ENCODE measurements at places on chromosomes 3 and 15. TPM values are rescaled to one million over a fixed set of nuclear protein-coding genes. Genes with fewer than 3 reads are reported as not detected.

DNA sequence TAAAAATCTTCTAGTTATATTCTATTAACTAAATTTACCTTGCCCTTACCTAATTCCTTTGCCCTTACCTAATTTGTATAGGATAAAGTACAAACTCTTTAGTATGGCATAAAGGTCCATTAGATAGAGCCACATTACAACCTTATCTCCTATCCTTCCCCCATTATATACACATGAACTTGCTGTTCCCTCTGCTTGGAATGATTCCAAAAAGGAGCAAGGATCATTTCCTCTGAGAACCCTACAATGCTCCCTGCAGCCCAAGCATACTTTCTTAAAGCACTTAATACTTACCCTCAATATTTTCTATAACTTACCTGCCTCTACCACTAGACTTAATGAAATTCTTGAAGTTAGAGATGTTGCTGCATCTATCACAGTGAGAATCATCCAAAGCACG lies 118.9 kb upstream of the CCDC54 start:
- H3K4me1 ChIP-seq, result peaks cover 5% of the 10 kb centered on the region
- no peak overlapping the region for H3K27ac ChIP-seq
- no peak overlapping the region for H3K4me3 ChIP-seq

Gene TAGLN3
- not detected for total RNA-seq

Gene THAP10
- total RNA-seq, result 4.0 TPM

DNA sequence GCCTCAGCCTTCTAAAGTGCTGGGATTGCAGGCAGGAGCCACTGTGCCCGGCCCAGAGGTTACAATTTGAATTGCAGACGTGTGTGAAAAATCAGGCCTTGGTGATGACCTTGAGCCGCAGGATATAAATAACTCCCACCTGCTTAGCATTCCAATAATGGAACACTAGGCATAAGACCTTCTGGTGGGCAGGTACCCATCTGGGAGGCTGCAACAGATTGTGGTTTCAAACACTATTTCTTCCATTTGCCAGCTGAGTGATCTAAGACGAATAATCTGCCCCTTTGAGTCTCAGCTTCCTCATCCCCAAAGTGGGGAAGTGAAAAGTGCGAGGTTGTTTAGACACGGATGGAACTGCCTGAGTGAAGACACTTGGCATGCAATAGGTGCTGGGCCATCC lies 47.7 kb upstream of the HERC1 start:
- H3K27ac ChIP-seq, result no peak overlapping the region
- DNase-seq, result no peak
- no peak overlapping the region for H3K4me3 ChIP-seq
- no peaks in the 10 kb centered on the region for H3K4me1 ChIP-seq
- no peaks in the 10 kb centered on the region for H3K27me3 ChIP-seq

Gene NEK11
- 6.9 TPM for total RNA-seq

GRCh38 chr3:62361824-62362223 lies 11.5 kb downstream of the FEZF2 start:
- H3K27ac ChIP-seq, result no peak overlapping the region
- H3K4me3 ChIP-seq, result no peak overlapping the region
- H3K36me3 ChIP-seq, result no peaks in the 10 kb centered on the region
- DNase-seq, result no peak
- no peaks in the 10 kb centered on the region for H3K4me1 ChIP-seq

GRCh38 chr3:172195407-172195754 lies 156.0 kb downstream of the FNDC3B start:
- H3K27ac ChIP-seq, result no peak overlapping the region
- no peak for DNase-seq
- no peaks in the 10 kb centered on the region for H3K27me3 ChIP-seq
- peaks cover 14% of the 10 kb centered on the region for H3K4me1 ChIP-seq
- peaks cover 11% of the 10 kb centered on the region for H3K36me3 ChIP-seq

Gene ZNF35
- 9.9 TPM for total RNA-seq

Gene COPS2
- total RNA-seq, result 123 TPM

Gene DUOXA2
- not detected for total RNA-seq

DNA sequence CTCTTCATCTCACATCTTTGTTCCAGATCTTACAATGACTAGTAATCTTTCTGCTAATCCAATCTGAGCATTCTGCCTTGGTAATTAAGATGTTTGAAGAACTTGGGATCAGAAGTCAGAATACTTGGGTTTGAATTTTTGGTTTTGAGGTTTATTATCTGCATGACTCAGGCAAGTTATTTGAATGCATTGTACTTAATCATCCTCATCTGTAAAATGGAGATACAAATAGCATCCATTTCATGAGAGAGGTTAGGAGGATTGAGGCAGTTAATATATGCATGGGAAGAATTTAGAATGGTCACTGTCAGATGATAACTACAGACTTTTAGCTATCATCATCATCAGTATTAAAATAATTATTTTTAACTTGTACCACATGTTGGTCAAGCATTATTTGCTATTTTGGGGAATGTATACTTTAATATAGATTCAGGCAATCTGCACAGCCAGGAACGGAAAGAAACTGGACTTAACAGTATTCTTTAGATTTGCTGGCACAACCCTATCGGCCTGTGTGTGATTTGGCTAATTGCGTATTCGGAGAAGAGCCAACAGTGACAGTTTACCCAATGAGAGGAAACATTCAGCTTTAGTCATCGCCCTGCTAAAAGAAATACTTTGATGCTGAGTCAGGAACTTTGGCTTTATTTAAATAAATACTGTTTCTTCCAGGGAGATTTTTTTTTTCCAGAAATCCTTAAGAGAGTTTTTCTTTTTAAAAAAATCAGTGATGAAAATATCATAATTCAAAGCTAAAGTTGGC lies 600.0 kb downstream of the ROBO1 start:
- H3K4me1 ChIP-seq, result peaks cover 10% of the 10 kb centered on the region
- DNase-seq, result peak; percentile 80
- H3K4me3 ChIP-seq, result no peak overlapping the region
- no peaks in the 10 kb centered on the region for H3K36me3 ChIP-seq
- H3K27ac ChIP-seq, result no peak overlapping the region

- peak overlapping the region; percentile 3 for H3K27ac ChIP-seq
- peaks cover 11% of the 10 kb centered on the region for H3K4me1 ChIP-seq
- H3K27me3 ChIP-seq, result no peaks in the 10 kb centered on the region
- DNase-seq, result no peak
- no peak overlapping the region for H3K4me3 ChIP-seq
These were observed 322.1 kb downstream of the CHST2 start for GRCh38 chr3:143441516-143442171.

- no peaks in the 10 kb centered on the region for H3K36me3 ChIP-seq
- peaks cover 16% of the 10 kb centered on the region for H3K27me3 ChIP-seq
- peak within 1 kb of the TSS; percentile 72 for H3K4me3 ChIP-seq
- no peak within 1 kb of the TSS for H3K27ac ChIP-seq
- peaks cover 8% of the 10 kb centered on the region for H3K4me1 ChIP-seq
These were observed at the start of gene PODXL2 for GRCh38 chr3:127628788-127629466. Gene PODXL2 (plus strand): TSS chr3:127629185. CDS start chr3:127629220, 35 bp downstream.

Gene RASGRP1
- not detected for total RNA-seq

DNA sequence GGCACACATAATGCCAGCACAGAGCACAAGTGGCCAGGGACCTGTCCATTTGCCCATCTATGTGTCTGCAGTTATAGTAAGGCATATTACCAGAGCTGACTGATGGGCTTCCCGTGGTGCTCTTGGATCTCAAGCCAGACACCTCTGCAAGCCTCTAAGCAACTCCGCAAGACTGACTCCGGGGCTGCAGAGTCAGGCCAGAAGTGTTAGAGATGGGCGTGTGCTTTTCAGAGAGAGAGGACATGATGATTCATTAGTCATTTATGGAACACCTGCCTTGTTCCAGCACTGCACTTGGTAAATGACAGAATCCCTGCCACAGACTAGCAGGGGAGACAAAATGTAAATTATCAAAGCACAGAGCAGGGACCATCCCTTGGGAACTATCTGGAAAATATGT lies 559.0 kb downstream of the PDCD6IP start:
- H3K27ac ChIP-seq, result no peak overlapping the region
- peak; percentile 11 for DNase-seq
- peaks cover 21% of the 10 kb centered on the region for H3K27me3 ChIP-seq

Gene FRMD5
- total RNA-seq, result 0.98 TPM

DNA sequence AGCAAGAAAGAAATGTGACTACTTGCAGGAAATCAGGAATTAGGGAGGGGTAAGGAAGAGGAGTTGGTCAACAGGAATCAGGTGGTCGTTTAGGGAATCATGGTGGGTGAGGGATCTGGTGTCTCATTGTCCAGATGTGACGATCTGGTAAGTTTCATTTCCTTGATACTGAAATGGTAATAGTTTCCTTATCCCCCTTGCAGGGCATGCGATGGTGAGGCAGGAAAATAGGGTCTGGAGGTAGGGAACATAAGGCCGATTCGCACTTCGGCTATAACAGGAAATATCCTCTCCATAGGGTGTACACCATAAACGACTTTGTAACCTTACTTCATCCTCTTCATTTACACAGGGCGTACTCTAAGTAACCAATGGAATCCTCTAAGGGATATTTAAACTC lies 574 bp upstream of the LRRC34 start:
- peaks cover 6% of the 10 kb centered on the region for H3K4me1 ChIP-seq
- no peak for DNase-seq
- H3K4me3 ChIP-seq, result peak overlapping the region; percentile 43
- H3K36me3 ChIP-seq, result no peaks in the 10 kb centered on the region
- no peak overlapping the region for H3K27ac ChIP-seq
- no peaks in the 10 kb centered on the region for H3K27me3 ChIP-seq

Gene CLDN18
- total RNA-seq, result not detected

Gene SPATA12
- total RNA-seq, result 0.12 TPM

Gene ZKSCAN7
- not detected for total RNA-seq

- DNase-seq, result no peak
- H3K4me3 ChIP-seq, result no peak overlapping the region
- H3K27ac ChIP-seq, result no peak overlapping the region
- H3K36me3 ChIP-seq, result no peaks in the 10 kb centered on the region
- no peaks in the 10 kb centered on the region for H3K27me3 ChIP-seq
These were observed 1109.6 kb upstream of the CADM2 start for GRCh38 chr3:83849106-83849730.

GRCh38 chr15:76327191-76328105 lies 9.1 kb upstream of the ISL2 start:
- no peaks in the 10 kb centered on the region for H3K27me3 ChIP-seq
- H3K36me3 ChIP-seq, result no peaks in the 10 kb centered on the region
- H3K4me3 ChIP-seq, result no peak overlapping the region
- H3K27ac ChIP-seq, result no peak overlapping the region
- DNase-seq, result no peak
- no peaks in the 10 kb centered on the region for H3K4me1 ChIP-seq

Gene GABRB3
- total RNA-seq, result not detected

DNA sequence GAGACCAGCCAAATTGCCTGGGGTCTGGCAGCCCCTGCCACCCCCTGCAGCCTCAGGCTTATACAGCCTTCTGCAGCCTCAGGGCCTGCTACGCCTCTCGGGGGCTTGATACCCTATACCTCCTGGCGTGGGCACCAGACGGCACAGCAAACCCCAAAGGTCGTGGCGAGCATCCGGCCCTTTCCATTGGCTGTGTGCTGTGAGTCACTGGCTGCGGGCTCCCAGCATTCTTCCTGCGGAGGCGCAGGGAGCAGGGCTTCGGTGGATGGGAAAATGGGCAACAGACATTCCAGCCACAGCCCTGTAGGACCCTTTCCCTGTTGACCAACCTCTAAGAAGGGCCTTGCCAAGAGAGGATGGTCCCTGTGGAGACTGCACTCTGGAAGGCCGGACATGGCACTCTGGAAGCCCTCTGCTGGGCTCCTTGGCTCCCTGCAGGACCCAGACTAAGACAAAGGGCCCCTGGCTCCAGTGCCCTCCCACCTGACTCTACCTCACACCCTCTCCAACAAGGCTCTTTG lies 59.6 kb downstream of the ITGA11 start:
- H3K4me3 ChIP-seq, result no peak overlapping the region
- no peaks in the 10 kb centered on the region for H3K4me1 ChIP-seq
- DNase-seq, result peak; percentile 55
- H3K36me3 ChIP-seq, result no peaks in the 10 kb centered on the region
- H3K27ac ChIP-seq, result no peak overlapping the region

- peaks cover 45% of the 10 kb centered on the region for H3K36me3 ChIP-seq
- peaks cover 24% of the 10 kb centered on the region for H3K4me1 ChIP-seq
- peak overlapping the region; percentile 87 for H3K27ac ChIP-seq
- peak; percentile 76 for DNase-seq
- no peak overlapping the region for H3K4me3 ChIP-seq
These were observed 53.5 kb downstream of the MSL2 start for GRCh38 chr3:136142592-136142991.

DNA sequence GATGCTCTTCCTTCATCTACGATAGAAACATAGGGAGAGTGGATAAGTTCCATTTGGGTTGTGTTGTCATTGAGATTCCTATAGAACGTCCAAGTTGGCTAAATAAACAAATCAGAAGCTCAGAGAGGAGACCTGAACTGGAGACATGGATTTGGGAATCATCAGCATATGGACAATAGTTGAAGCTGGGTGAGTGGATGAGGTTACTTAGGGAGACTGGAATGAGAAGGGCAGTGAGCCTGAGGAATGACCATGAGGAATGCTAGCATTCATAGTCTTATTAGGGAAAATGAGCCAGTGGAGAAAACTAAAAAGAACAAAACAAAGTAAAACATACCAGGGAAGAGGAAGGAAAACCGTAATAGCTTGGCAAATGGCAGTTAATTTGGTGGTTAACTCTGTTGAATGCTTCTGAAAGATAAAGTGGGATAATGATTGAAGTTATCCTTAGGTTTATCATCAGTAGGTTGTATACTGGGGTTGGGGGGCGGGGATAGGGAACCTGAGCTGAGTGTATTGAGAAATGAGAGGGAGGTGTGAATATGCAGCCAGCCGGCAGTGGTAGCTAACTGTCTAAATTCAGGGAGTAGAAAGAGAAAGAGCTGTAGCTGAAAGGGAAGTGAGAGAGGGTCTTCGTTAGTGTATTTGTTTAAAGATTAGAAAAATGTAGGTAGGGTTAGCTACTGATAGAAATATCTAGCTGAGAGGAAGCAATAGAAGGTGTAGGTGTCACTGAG lies 74.6 kb downstream of the ARHGEF26 start:
- H3K27me3 ChIP-seq, result no peaks in the 10 kb centered on the region
- no peak overlapping the region for H3K27ac ChIP-seq
- H3K4me3 ChIP-seq, result no peak overlapping the region
- H3K36me3 ChIP-seq, result no peaks in the 10 kb centered on the region
- DNase-seq, result no peak
- no peaks in the 10 kb centered on the region for H3K4me1 ChIP-seq

GRCh38 chr3:189229196-189229828 lies 57.5 kb downstream of the TPRG1 start:
- no peak overlapping the region for H3K27ac ChIP-seq
- no peaks in the 10 kb centered on the region for H3K27me3 ChIP-seq
- no peaks in the 10 kb centered on the region for H3K4me1 ChIP-seq
- no peak overlapping the region for H3K4me3 ChIP-seq
- H3K36me3 ChIP-seq, result no peaks in the 10 kb centered on the region
- DNase-seq, result no peak

Gene RAB43
- total RNA-seq, result 18.9 TPM

Data from MCF 10A (cell line).